CD4-positive, alpha-beta T cell treated with Interleukin-1 beta for 1 hour (primary cell): ENCODE measurements at places on chromosomes 5 and 9.
A peak's percentile ranks its signal among the peaks of the same experiment; 100 is the strongest.

DNA sequence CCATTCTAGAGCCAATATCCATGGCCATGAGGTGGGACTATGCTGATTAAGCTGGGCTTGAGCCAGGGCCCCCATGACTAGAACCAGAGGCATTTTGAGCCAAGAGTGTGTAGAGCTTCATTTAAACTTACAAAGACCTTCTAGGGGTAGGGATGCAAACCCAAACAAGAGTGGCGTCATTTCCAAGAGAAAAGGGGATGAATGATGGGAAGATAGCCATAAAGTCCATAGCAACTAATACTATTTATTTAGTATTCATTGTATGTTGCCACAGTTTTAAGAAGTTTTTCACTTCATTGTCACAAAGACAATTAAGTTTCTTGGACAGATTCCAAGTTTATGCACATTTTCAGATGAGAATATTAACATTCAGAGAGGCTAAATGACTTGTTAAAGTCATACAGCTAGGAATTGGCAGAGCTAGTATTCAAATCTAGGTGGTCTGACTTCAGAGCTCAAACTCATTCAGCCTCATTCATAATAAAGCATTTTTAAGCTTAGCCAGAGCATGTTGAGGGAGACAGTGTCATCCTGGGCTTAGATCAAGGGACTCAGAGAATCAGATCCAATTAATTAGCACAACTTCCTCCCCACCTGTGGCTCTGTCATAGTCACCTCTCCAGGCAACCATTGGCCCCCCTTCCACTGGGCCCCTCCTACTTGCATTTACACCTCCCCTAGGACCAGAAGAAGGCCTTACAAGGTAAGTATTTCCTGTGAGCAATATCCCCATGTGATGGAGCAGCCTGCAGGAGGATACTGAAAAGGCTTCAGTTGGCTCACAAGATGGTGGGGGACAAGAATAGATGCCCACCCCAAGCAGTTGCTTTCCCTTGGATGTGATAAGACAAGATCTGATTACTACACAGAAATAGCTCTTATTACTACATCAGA is 95.0 kb upstream of the PCSK1 start:
- DNase-seq = no peak

DNA sequence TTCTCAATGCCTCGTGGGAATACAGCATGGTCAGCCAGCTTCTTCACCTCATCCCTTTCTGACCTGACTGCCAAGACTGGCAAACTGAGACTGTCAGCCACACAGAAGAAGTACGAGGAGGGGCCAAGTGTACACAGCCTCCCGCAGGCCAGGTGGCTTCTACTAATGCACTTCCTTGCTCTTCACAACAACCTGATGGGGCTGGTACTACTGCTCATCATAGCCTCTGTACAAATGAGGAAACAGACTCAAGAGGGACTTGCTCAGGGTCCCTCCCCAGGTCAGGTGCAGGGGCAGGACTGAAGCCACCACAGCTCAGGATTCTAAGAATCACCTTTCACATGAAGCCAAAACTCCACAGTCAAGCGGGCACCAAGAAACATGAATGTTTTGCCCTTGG is 21.3 kb downstream of the NIPAL4 start:
- DNase-seq = peak; percentile 36

- DNase-seq = no peak
Observed at GRCh38 chr5:181204826-181205760, at the start of gene TRIM7. Gene TRIM7 (minus strand): TSS chr5:181205196. CDS start chr5:181205110, 86 bp downstream.

DNA sequence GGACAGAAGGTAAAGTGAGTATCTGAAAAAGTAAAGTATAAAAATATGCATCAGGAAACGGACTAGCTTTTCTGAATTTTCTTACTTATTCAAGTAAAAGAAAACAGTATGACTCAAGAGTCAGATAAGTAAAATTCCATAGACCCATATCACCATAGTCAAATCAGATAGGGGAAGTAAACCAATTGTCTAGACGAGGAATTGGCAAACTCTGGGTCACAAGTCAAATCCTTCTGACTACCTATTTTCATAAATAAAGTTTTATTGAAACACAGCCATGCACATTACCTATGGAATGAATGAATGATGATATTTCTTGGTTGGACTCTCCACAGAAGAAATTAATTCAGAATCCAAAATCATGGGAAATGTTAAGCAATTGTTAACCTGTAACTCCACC is 59.1 kb upstream of the TMC1 start:
- no peak for DNase-seq

- no peak for DNase-seq
Observed at GRCh38 chr5:8114597-8115266, 245.8 kb downstream of the MTRR start.

- DNase-seq = no peak
Observed at GRCh38 chr9:108671176-108671575, 184.6 kb downstream of the ACTL7B start.

- no peak for DNase-seq
Observed at GRCh38 chr9:94903961-94904421, 177.5 kb downstream of the AOPEP start.

DNA sequence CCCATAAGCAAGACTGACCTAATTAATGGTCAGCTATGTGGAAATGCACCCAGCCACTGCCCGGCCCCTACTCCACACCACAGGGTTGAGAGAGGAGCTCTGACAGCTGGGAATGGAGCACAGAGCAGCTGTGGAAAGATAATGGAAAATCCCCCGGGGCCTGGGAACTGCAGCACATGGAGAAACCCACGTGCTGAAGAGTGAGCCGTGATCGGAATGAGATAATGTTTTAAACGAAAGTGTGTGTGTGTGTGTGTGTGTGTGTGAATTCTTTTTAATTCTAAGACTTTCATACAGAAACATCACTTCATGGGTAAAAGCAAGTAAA is 13.1 kb upstream of the SLC12A7 start:
- DNase-seq = no peak

DNA sequence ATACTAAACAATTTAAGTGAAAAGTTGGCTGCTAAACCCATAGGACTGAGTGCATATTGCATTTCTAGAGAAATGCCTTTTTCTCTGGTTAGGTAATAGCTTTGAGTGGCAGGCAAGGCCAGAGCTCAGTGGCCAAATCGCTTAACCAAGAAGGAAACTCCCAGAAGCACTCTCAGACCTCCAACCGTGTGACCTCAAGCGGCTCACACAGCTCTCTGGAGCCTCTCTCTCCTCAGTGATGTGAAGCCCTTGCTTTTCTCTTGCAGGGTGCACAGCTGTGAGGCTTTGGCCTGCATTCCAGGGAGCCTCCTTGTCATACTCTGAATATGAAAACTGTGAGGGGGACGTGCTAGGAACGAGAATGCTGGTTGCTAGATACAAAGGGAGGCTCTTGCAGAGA is 106.7 kb downstream of the INSYN2B start:
- DNase-seq = no peak

DNA sequence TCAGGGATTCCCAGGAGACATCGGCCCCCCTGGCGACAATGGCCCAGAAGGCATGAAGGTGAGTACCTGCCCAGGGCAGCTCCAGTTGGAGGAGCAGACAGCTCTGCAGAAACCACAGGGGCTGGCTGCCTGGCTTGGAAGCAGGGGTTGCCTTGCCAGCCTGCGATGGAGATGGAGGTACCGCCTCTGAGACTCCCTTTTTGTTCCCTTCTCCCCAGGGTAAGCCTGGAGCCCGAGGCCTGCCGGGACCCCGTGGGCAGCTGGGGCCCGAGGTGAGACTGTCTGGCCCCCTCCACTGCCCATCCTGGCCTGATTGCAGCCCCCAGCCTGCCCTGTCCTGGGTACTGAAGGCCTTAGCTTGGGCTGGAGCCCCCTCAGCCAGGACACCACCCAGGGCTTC is 82.7 kb upstream of the ORM1 start:
- DNase-seq = no peak

DNA sequence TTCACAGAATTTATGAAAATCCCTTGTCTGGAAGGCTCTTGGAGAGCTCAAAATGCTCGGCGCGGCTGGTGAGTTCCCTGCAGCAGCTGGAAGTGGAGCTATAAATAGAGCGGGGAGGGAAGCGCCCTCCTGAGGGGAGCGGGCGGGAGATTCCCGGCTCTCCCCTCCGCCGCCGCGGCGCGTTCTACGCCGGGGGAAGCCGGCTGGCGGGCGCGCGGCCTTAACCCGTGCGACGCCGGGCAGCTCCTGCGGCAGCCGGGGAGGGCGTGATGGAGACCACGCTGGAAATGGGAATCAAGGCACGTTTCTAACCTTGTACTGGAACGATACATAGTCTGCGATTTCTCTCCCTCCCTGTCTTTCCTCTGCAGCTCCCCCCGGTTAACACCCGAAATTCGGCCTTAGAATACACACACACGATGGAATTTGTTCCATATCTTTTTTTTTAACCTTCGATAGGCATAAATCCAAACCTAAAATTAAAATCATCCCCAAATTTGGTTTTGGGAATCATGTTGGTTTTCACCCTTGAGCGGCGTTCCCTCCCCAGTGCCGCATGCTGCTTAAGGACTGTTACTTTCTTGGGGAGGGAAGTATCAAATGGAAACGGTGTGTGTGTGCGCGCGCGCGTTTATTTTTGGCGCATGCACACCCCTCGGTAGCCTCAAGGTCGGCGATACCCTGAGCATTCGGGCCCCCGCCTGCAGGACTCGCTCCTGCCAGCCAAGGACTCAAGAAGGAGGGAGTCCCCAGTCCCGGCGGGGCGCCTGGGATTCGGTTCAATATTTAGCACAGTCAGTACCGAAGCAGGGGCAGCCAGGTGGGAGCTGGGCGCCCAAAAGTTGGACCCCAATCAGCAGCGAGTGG is 306.3 kb upstream of the KCNN2 start:
- DNase-seq = no peak

DNA sequence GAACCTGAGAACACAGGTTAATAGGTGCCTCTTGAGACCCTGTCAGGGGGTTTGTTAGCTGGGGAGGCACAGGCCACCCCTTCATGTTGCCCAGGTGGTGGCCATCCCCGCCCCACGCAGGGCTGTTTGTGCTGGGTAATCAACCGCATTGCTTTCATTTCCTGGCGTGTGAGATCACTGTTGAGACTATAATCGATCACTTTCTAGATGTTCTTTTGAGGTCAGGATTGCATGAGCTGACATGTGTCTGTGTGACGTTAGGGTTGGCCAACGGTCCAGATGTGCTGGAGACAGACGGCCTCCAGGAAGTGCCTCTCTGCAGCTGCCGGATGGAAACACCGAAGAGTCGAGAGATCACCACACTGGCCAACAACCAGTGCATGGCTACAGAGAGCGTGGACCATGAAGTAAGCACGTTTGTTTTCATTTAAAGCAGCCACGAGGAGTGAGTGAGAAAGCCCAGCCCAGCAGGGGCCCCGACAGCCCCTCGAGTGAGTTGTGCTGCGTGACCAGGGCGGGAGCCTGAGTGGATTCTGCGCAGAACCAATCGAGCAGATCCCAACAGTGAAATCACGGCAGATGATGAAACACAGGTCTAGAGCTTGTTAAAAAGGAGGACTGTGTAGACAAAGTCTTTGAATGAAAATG is 115.0 kb upstream of the CACNA1B start:
- peak; percentile 4 for DNase-seq

DNA sequence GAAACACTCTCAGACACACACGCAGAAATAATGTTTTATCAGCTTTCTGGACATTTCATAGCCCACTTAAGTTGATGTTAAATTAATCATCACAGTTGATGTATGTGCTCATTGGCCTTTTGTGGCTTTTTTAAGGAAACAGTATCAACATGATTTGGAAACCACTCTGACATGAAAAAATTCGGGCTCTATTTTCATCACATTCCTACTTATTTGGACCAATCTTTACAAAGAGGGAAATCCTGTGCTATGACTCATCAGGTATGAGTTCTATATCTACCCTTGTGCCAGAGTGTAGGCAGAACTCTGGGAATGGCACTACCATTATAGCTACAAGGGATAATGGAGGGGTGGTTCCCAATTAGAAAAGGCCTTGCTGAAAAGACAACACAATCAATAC is 388.4 kb upstream of the PTGER4 start:
- DNase-seq = no peak

- DNase-seq = no peak
Observed at GRCh38 chr5:154642499-154643245, 112.5 kb upstream of the LARP1 start.

GRCh38 chr5:102762095-102762534 is 7.0 kb downstream of the PAM start:
- DNase-seq = peak; percentile 22

GRCh38 chr5:174053905-174054304 is 8.4 kb downstream of the NSG2 start:
- no peak for DNase-seq
